GM04503 (cell line): ENCODE measurements at places on chromosomes 1 and 21.

DNA sequence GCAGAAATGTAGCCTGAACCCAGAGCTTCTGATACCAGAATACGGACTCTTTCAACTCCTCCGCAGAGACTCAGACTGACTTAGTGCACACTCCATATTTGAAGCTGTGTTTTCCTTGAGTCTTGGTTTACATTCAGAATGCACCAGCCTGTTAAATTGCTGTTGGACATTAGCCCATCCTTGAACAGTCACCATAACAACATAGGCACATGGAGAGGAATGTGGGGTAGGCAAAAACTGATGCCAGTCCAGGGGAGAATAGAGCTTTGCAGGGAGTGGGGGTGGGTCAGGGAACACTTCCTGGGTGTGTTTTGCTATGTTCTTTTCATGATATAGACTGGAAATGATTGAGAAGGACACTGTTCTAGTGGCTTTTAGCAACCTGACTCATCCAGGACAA lies 76.3 kb upstream of the CACNA1E start:
- DNase-seq = no peak

DNA sequence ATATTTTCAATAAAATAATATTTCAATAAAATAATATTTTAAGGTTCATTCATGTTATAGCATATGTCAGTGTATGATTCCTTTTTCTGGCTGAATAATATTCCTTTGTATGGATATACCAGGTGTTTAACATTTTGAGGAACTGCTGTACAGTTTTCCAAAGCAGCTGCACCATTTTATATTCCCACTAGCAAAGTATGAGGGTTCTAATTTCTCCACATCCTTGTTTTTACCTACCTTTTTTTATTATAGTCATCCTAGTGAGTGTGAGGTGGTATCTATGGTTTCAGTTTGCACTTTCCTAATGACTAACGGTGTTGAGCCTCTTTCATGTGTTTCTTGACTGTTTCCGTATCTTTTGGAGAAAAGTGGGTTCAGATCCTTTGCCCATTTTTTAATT lies 5.2 kb downstream of the DEGS1 start:
- no peak for DNase-seq

DNA sequence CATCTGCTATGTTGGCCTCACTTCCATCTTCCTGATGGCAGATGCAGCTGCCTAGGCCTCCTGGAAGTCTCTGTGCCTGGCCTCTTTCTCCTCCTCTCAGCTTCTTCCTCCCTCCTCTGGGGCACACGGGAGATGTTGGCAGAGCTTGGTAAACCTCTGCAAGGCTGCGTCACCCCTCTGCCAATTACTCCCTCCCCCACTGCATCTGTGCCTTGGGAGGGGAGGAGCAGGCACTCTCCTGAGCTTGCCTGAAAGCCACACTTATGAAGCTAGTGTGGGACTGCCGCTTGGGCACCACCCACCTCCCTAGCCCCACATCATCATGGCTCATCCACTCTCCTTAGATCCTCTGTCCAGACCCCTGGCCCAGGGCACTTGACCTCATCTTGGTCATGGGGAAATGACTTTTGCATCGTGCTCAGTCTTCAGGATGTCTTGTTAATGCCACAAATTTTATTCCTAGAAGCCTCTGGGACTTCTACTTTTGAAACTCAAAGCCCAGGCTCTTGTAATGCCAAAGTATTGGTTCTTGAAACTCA lies 7.3 kb upstream of the TMEM51 start:
- no peak for DNase-seq

- no peak for DNase-seq
Observed at GRCh38 chr1:221635305-221635704, 106.6 kb downstream of the DUSP10 start.

GRCh38 chr1:106846656-106847055 lies 209.8 kb upstream of the PRMT6 start:
- DNase-seq = no peak

DNA sequence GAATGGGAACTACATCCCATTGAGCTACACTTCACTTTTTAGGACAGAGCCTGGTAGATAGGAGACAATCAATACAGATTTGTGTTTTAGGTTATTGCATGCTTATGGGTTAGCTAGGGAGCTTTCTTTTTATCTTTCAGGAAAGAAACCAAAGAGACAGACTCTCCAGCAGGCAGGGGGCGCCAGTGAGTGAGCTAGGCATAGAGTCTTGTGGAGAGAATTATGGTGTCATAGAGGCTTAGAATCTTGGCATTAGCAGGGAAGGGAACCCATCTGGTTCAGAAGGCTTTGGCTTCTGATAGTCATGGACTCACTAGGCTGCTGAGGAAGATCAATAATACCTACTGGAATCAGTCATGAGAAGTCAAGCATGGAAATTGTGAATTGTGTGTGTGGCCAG lies at the start of gene SMCP:
Gene SMCP (plus strand): TSS at position 281 of the 400 bp plus-strand sequence. CDS start 6,101 bp downstream, outside the sequence.
- DNase-seq = no peak

- DNase-seq = no peak
Observed at GRCh38 chr1:180092931-180093650, 61.6 kb upstream of the QSOX1 start.

- DNase-seq = peak; percentile 69
Observed at GRCh38 chr21:37855647-37856625, 60.3 kb downstream of the KCNJ6 start.

DNA sequence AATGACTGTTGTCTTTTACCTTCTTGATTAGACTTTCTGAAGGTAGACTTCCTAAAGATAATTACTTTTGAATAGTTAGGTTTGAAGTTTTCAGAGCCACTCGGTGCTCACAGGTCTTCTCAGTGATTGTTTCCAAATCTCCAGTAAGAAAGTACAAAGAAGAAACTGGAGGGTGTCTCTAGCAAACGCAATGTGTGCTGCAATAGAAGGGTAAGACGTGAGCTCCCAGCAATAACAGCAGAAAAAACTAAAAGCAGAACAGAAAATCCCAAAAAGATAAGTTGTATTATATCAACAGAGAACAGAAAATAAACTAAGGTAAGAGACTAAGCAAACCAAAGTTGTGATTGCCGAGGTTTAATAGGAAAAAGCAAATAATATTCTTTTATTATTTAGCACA lies 1.8 kb downstream of the CTTNBP2NL start:
- DNase-seq = no peak

DNA sequence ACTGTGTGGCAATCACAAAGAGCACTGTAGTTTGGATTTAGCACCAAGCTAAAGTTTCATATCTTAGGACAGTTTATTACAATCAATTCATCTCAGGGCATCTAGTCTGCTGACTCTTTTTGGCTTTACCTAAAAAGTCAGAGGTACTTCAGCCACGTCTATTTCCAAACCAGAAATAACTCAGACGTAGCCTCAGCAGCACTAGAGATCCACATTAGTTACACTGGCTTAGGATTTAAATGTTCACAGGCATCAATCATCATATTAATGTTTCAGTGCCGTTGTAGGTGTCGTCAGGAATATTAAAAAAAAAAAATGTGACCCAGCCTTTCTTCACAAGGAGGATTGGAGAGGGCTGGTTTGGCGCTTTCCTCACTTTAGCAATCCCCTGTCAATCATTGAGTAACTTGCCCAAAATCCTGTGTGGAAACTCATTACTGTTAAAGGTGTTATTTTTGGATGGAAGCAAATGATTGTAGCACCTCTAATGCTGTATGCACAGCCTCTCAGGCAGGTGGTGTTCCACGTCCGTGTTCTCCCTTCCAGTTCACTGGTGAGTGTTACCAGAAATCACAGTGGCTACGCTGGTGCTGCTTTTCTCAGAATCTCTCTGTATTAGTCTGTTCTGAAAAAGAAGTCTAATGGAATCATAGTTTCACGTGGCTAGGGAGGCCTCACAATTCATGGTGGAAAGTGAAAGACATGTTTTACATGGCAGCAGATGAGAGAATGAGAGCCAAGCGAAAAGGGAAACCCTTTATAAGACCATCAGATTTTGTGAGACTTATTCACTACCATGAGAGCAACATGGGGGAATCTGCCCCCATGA lies 45.4 kb downstream of the NEK7 start:
- no peak for DNase-seq

GRCh38 chr1:225430301-225430700 lies 2.5 kb upstream of the LBR start:
- no peak for DNase-seq

DNA sequence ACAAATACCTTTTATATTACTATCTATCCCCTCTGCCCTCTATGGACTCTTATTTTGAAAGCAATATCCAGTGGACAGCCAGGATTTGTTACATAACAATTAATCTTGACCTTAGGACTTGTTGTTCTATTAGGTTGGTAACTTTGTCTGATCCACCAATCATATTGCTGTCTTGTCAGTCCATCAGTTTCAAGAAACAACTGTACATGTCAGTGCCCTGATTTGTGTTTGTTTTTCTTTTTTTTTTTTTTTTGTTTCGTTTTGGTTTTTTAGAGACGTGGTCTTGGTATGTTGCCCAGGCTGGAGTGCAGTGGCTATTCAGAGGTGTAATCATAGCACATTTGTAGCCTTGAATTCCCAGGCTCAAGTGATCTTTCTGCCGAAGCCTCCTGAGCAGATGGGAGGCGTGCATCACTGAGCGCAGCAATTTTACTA lies 1.5 kb upstream of the SCP2 start:
- DNase-seq = no peak

GRCh38 chr1:67242016-67242415 lies 65.7 kb upstream of the IL12RB2 start:
- no peak for DNase-seq

- DNase-seq = no peak
Observed at GRCh38 chr1:28983509-28984310, 69.3 kb downstream of the EPB41 start.

DNA sequence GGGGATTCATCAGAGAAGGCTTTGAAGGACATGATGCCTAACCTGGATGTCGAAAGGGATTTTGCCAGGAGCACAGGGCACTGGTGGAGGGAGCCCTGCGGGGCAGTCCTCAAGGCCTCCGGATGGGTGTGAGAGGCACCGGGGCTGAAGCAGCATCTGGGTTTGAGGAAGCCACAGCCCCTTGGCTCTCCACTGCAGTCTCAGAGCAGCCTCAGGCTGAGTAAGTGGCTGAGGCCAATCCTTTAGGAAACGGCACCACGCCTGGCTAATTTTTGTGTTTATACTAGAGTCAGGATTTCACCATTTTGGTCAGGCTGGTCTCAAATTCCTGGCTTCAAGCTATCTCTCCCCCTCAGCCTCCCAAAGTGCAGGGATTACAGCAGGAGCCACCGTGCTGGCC lies 12.0 kb downstream of the ERVH48-1 start:
- DNase-seq = no peak

DNA sequence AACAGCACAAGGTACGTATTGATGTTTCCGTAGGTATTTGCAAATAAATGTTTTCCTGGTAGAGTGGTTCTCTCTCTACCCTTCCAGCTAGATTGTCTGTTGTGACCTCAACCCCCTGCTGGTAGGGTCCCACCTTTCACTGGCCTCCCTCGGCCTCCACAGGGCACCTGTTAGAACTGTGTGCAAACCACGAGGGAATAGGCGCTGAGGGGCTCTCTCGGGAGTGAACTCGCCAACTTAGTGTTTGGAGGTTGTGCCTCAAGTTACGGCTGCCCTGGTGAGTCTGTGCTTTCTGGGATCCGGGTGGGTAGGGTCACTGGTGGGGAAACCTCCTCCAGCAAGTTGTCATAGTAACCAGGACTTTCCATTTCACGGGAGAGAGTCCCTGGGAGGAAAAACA lies 204.7 kb upstream of the EDN2 start:
- DNase-seq = no peak

GRCh38 chr1:48741380-48741779 lies 35.3 kb downstream of the BEND5 start:
- no peak for DNase-seq

DNA sequence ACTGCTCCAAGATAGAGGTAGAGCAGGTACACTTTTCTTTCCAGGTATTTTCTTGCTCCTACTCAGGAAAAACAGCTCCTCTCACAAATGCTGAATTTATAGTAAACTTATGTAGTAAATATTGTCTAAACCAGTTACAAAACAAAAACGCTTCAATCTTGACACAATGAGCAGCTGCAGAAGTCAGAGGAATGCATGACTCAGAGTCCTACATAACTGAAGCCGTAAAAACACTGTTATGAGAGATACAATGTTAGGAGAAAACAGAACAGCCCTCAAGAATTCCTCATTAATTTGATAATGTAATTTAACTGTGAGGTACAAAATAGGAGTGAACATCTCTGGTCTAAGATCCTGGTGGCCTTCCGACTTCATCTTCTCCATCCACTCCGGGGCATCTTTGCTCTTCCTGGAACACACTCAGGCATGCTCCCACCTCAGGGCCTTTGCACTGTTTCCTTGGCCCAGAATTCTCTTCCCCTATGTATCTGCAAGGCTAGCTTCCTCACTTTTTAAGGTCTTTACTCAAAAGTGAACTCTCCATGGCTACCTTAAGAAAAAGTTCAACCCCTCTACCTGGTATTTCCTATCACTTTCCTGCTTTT lies 138.5 kb downstream of the SLC45A1 start:
- DNase-seq = no peak

DNA sequence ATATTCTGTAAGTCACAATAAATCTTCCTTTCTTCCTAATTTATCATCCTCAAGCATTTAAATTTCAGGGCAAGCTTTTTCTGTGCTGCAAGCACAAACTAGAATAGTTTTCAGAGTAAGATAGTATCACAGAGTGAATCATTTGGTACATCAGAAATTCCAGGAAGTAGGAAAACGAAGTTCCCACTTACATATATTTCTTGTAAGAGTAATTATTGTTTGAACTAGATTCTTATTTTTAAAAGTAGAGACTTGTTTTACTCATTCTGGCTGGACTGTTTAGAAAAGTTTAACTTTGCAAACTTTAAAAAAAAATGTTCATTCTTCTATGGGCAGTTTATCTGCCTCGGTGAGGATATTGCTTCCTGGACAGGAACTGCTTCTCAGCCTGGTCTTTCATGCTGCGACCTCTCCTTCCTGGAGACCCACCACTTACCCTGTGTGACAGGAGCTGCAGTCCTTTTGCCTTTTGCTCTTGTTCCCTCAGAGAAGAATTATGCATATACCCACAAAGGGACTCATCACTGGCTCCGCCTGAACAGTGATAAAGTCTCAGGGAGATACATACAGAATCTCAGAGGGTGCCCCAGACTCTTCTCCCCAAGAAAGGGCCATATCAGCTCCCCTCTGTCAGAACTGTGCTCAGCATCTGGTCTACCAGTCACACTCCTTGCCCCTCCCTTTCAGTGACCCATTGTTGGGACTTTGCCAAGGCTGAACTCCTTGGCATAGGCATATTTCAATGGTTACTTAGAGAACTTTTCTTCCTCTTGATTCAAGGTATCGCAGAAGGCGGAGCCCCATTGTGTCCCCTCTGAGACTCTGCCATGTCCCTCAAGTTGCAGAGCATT lies 102.7 kb upstream of the CD55 start:
- no peak for DNase-seq

DNA sequence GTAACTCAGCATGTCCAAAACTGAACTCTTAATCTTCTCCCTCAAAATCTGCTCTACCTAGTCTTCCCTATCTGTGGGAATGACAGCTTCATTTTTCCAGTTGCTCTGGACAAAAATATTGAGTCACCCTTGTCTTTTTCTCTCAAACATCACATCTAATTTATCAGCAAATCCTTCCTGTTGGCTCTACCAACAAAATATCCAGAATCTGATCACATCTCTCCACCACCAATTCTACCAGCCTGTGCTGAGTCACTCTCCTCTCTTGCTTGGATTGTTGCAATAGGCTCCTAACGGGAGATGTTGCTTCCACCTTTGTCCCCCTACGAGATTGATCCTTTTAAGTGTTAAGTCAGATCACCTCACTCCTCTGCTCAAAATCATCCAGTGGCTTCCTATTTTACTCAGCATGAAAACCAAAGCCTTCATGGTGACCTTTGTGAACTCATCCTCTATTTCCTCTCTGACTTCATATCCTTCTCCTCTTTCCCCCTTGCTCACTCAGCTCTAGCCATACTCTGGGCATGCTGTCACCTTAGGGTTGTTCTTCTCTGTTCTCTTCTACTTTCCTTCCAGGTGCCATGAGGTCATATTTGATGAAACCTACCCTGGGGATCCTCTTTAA lies 21.5 kb upstream of the SMYD2 start:
- no peak for DNase-seq

- no peak for DNase-seq
Observed at GRCh38 chr1:173424143-173424542, 53.0 kb upstream of the PRDX6 start.
